Fibroblast of skin of right quadriceps (primary cell): ENCODE measurements at places on chromosomes 11 and 22.

DNA sequence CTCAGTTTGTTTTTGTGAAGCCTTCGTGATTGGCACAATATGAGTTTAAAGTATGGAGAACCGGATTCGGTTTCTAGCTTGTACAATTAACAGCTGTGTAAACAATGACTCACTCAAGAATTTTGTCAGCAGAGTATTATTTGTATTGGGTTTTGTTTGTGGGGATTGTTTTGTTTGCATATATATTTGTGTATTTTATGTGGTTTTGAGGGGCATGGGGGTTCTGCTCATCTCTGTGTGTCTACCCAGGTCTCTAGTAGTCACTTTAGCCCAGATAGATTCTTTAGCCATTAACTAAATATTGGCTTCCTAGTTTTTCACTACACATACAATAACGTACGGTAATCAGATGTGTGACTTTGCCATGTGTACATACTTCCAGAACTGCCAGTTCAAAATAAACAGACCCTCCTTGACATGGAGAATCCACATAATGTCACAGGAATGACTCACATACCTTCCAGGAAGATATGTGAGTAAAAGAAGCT, 7.5 kb upstream of the MS4A7 start:
- DNase-seq: no peak

GRCh38 chr11:32088117-32088941, 2.5 kb upstream of the RCN1 start:
- peak; percentile 97 for DNase-seq

DNA sequence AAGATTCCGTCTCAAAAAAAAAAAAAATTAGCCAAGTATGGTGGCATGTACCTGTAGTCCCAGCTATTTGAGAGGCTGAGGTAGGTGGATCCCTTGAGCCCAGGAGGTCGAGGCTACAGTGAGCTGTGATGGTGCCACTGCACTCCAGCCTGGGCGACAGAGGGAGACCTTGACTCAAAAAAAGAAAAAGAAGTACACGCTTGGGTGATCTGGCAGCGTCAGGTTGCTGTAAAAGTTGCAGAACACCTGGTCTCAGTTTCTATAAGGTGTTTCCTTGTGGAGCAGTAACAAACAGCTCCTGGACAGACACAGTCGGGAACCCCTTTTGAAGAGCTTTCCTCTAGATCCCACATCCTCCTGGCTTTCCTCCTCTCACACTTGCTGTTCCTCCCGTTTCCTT, 45.8 kb downstream of the SCGB1A1 start:
- DNase-seq: no peak

GRCh38 chr22:29208879-29209623, 3.4 kb downstream of the EMID1 start:
- no peak for DNase-seq

- no peak for DNase-seq
Observed at GRCh38 chr11:69903211-69903610, 84.0 kb upstream of the FGF3 start.

DNA sequence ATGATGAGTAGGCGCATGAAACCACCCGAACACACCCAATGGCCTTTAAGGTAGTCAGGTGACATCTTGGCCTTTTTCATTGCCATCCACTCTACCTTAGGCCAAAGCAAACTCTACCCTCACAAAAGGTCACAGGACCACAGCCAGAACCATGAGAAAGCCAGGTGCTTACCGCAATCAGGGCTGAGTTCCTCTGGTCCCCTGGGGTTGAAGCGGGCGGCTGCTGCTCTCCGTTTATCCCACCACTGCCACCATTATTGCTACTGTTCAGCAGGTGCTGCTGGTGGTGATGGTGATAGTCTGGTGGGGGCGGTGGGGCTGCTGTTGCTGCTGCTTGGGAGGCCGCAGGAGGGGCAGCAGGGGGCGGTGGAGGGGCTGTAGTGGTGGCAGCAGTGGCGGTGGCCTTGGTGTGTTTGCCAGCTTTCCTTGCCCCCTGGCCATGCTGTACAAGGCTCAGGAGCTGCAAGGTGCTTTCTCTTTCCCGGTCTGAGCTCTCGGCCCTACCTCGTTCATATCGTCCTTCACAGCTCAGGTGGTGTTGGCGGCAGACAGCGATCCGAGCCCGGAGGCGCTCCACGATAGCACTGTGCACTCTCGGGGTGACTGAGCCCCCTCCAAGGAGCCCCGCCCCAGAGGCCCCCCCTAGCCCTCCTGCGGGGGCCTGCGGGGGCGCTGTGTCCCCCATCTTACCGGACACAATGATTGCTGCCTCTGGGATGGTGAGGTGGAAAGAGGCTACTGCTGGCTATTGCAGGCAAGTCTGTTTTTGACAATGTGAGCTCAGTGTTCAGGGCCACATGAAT, 1.6 kb downstream of the MAML2 start:
- peak; percentile 42 for DNase-seq

DNA sequence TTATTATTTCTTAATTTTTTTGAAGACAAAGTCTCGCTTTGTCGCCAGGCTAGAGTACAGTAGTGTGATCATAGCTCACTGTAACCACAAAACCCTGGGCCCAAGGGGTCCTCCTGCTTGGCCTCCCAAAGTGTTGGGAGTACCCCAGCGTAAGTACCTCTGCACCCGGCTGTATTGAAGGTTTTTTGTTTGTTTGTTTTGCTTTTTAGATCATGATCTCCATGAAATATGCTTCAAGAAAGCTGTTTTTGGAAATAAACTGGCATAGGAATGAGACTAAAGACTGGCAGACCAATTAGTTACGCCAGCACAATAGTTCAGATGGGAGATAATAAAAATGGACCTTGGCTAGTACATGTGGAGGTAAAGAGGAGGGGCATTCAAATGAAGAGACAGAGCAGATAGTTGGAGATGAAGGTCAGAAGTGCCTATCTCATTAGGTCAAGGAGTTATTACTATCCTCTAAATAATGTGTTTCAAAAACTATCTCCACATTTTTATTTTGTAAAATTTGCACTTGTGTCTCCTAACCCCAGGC, 4.1 kb upstream of the MRPL48 start:
- DNase-seq: no peak
